ENCODE measurements at places on chromosomes 12 and 14.
A peak's percentile ranks its signal among the peaks of the same experiment; 100 is the strongest.

DNA sequence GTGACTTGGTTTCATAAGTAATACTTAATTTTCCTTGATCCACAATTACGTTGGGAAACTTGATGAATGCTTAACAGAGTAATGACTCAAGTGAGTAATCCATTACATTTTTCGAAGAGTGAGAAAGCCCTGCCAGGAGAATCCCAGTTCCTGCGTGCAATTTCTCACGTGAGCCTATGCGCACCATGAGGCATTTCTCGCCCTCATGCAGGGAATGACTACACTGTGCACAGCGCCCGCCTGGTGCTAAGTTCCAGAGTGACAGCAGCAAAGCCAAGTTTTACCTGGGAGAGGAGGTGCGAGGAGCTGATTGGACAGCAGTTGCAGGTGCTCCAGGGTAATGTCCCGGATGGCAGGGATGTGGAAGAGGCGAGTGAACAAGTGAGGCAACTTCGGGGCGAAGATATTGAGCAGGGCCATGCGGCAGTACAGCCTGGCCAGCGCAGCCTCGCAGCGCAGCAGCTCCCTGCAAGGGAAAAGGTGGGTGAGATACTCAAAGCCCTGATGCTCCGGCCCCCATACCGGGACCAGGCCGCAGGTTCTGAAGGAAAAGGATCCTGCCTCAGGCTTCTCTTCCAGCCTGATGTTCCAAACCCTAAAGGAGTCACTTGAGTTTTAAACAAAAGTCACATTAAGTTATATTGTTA lies 69.4 kb downstream of the TRAFD1 start:
- DNase-seq = no peak

DNA sequence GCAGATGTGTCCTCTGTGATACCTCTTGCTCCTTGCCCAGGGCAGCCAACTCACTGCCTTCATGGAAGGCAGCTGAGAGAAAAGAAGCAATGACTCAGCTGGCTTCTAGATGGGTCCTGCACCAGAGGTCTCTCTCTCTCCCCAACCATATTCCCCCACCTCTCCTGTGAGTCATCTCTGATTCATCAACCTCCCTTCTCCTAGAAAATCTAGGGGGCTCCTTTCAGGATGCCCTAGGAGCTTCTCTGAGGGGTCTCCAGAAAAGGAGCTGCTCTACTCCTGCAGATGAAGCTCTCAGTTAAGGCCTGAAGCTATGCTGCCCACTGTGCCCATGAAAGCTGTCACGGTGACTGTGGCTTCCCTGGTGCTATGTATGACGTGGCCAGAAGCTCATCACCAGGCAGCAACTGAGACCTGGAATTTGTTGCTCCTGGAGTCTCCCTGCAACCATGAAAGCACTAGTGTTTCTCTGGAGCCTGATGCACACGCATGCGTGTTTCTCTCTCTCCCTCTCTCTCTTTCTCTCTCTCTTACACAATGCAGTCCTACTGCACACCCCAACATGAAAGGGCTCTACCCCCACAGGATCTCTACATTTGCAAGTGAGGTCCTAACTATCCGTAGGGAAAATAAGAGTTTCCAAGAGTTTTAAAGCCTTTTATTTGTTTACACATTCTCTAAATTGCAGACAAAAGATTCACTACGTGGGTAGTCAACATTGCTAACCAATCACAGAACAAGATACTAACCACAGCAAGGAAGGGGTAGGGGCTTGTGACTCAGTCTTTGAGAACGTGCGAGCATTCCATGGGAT lies 285.3 kb downstream of the DPF3 start:
- DNase-seq = no peak

- no peak for DNase-seq
Measured at GRCh38 chr14:56585461-56586084, 6.0 kb downstream of the TMEM260 start.

GRCh38 chr12:123741937-123742572 lies 20.0 kb upstream of the DNAH10 start:
- DNase-seq = no peak

GRCh38 chr14:64724578-64724930 lies 20.3 kb downstream of the PLEKHG3 start:
- DNase-seq = no peak

DNA sequence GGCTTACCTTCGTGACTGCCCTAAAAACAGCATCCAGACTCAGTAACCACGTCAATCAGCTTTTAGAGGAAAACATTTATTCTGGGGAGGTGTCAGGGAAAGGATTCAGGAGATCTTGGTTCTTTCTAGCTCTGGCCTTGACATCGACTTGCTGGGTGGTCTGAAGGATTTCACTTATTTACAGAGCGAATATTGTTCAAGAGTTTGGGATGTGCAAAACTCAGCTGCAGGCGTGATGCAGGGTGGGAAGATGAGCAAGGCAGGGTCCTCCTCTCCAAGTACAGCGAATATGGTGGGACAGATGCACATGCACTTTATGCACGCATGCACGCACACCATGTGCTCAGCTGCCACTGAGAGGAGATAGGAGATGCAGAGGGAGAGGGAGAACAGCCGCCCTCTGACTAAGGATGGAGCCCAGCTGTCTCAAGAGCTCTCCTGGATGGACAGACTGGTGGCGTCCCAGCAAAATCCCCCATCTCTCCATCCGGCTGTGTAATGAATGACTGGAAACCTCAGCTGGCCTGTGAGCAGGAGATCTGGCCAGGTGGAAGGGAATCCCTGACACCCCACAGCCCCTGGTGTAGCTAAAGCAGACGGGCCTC lies 24.4 kb upstream of the BDKRB1 start:
- no peak for DNase-seq

GRCh38 chr12:128554546-128555304 lies 269.0 kb downstream of the SLC15A4 start:
- no peak for DNase-seq

- DNase-seq = peak; percentile 92
Measured at GRCh38 chr12:3034067-3034750, 43.0 kb upstream of the TSPAN9 start.

DNA sequence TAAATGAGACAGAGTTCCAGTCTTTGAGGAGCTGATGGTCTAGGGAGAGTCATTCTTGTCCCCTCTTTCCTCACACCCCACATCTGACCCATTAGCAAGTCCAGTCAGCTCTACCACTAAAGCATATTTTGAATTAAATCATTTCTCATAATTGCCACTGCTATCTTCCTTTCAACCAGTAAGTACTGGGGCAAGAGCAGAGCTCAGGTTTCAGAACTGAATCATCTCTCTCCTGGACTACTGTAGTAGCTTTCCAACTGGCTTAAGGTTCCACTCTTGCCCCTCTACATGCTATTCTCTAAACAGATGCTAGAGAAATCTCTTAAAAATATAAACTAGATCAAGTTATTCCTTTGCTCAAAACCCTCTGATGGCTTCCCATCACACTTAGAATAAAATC lies 218.3 kb downstream of the TTC6 start:
- no peak for DNase-seq

DNA sequence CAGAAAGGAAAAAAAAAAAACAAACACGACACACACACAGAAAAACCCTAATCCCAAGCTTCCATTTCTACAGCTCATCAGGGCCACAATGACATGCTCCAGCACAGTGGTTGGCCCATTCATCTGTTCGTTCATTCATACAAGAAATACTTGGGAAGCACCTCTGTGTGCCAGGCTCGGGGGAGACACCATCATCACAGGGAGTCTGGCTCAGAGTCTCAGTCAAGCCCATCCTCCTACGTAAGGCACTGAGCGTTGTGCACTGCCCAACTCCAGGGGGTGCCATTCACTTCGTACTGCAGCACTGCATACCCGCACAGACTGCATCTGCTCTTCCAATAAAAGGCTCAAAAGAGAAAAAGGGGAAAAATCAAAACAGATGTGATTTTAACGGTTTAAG lies 15.3 kb downstream of the VPS37B start:
- DNase-seq = no peak

DNA sequence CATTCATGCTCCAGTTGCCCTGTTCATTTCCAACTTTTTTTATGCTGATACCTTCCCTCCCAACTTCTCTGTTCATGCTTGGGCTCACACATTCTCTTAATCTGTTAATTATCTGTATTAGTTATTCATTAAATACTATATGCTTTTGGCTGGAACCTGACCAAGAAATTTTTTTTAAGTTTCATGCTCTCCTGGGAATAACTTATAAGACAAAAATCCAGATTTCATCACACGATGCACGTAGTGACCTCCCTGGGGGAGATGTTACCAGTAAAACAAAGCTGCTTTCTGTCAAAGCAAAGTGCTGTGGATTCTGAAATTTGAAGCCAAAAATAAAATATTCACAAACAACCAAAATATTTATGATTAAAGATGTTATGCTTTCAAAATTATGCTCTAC lies 215.0 kb upstream of the USP15 start:
- DNase-seq = no peak

GRCh38 chr12:89947437-89948270 lies 239.0 kb upstream of the ATP2B1 start:
- no peak for DNase-seq

GRCh38 chr12:70278945-70279344 lies 35.7 kb downstream of the CNOT2 start:
- DNase-seq = no peak

DNA sequence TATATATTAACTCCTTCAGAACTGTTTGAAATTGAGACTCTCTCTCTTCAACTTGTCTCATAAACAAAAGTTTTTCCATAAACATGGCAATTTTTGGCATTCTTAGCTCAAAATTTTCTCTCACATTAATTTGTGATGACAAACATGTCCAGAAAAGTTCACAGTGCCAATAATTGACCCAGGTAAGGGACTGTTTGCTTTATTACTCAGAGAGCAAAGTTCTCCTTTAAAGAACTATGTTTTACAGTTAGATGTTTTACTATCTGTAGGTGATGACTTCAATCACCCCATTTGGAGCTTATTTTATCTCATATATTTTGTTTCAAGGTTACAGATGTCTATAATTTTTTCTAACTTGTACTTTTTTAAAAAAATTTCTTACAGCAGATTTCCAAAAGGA lies 855.6 kb downstream of the SLC16A7 start:
- DNase-seq = no peak

DNA sequence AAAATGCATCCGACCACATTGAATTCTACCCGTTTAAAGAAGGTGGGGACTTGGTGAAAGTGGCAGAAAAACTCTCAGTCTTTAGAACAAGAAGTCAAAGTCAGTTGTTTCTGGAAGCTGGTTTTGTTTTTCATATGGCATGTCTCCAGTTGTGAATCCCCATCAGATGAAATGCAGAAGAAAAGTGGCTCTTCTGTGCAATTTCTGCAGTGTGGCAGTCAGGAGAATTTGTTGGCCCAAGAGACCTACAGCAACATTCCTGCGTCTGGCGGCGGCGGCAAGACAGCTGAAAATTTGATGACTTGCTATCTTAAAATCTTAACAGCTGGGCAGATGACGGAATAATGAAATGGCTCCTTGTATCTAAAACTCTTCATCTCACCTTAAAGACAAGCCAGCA lies 201.5 kb downstream of the FOXN3 start:
- no peak for DNase-seq

DNA sequence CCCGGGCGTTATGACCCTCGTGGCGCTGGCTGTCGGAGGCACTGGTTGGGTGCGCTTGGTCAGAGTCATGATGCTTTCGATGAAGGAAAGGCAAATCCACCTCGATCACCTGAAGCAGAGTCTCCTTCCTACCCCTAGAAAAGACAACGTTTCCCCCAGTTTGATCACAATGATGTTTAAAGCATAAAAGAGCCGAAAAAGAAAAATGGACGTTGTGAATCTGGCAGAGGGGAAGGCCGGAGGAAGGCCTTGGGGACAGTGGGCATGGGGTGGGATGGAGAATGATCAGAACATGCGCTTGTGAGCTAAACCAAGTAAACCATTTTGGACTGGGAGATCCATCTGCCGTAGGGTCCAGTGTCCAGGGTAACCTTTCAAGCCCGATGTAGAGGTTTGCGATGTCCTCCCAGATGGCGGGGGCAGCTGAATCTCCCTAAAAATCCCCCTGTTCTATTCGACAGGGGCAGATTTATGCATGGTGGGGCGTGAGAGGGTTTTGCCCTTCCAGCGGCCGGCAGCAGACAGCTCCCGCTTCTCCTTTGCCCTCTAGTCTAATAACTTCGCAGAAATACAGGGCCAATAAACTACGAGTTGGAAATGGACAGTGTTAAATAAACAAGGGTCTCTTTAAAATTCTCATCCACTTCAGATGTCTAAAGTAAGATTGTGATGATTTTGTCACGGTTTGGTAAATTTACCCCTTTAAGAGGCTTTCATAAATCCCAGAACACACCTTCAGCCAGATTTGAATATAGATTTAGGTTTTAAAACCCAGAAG lies 2.3 kb upstream of the OTX2 start:
- DNase-seq = peak; percentile 58

- no peak for DNase-seq
Measured at GRCh38 chr12:40104461-40105264, 1.2 kb downstream of the SLC2A13 start.

DNA sequence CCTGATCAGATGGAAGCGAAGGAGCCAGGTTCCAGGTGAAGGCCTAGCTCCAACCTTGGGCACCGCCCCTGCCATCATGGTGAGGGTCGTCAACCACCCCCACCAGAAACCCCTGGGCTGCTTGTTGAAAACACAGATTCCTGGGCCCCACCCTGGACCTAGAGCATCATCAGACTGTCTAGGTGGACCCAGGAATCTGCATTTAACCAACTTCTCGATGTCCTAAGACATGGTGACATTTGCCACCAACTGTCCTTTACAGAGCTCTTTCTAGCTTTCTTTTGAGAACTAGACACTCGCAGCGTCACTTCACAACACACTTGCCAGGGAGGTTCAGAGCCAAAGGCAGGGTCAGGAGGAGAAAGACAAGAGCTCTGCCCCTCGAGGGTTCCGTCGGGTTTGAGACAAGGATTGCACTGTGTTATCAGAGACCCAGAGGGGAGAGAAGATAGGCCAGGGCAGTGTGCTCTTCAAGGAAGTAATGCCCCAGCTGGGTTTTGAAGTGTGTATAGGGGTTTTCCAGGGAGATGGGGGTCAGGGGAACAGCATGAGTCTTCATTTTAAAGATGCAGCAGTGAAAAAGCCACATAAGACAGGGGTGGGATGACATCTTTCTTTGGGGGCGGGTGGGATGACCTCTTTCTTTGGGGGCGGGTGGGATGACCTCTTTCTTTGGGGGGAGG lies 24.6 kb downstream of the RFLNA start:
- DNase-seq = no peak

- DNase-seq = no peak
Measured at GRCh38 chr14:84694161-84694560, 835.8 kb upstream of the FLRT2 start.

GRCh38 chr14:51395361-51395849 lies 155.4 kb downstream of the TMX1 start:
- DNase-seq = peak; percentile 54

- no peak for DNase-seq
Measured at GRCh38 chr12:4027412-4027811, 154.2 kb upstream of the PARP11 start.

GRCh38 chr14:100271247-100271939 lies 32.4 kb downstream of the YY1 start:
- DNase-seq = no peak

- DNase-seq = no peak
Measured at GRCh38 chr12:96710127-96710745, 196.8 kb upstream of the NEDD1 start.

All from H1 (cell line).